ENCODE measurements at places on chromosomes 12 and 14.

DNA sequence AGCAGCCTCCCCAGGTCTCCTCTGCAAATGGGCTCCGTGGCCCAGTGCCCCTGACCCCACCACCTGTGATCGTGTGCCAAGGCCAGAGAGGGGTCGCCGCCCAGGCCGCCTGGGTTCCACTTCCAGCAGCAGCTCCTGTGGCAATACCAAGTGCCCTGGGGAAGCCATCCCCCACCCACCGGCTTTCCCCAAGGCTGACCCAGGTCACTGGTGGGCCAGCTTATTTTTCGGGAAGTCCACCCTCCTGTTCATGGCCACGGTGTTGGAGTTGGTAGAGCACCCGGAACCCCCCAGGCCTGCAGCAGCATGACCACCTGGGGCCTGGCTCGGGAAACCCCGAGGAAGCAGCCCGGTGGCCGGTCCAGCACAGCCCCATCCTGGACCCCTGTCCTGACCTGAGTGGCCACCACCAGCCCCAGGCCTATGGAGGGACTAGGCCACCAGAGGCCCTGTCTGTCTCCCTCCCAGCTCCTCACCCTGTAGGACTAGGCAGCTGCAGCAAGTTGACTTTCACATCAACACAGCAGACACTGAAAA, 40.8 kb upstream of the OASL start:
- no peak for DNase-seq

GRCh38 chr12:27213830-27214787, 30.0 kb upstream of the STK38L start:
- DNase-seq: no peak

DNA sequence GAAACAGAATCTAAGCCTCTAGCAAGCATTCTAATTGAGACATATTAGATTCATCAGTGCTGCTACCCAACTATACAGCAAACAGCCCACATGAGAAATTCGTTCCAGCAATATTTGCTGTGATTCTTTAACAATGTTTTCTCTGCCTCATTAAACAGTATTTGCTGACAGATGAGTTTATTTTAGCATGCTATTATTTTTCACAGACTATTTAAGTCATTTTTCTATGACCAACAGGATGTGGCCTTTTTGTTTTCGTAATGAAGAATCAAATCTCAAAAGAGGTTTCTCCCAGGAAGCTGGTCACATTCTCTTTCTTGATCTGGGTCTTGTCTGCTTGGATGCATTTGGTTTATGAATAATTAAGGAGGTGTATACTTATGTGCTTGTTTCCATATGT, 23.2 kb upstream of the SERPINA12 start:
- DNase-seq: no peak

DNA sequence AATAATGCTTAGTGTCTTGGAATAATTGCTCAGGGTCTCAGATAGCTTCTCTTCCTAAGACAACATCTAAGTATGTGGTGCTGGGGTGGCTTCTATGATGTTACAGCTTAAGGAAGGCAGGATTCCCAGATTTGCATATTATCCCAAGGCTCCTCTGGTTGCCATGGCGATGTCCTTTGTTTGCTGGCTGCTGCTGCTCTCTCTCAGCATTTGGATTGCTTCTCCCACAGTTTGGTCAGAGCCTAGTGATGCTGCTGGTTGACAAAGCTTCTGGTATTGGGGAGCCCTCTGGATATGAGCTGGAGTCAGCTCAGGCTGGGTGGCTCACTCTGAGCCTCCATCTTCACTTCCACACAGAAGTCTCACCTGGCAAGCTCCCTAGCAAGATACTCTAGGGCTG, 56.4 kb upstream of the FBXO33 start:
- DNase-seq: no peak

DNA sequence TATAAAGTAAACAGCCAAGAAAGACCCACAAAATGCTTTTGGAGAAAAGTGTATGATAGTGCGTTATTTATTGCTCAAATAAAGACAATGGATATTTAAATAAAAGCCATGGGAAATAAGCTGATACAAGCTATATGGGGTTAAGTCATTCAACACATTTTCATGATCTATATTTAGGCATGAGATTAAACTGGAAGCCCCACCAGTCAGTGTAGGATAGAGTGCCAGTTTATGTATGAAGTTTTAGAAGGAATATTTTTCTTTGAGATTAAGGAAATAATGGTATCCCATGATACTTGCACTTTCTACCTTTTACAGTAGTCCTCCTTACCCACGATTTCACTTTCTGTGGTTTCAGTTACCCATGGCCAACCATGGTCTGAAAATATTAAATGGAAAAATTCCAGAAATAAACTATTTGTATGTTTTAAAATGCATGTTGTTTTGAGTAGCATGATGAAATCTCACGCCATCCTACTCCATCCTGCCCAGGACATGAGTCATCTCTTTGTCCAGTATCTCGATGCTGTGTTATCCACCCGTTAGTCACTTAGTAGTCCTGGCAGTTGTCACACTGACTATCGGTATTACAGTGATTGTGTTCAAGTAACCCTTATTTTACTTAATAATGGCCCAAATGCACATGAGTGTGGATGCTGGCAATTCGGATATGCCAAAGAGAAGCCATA, 22.3 kb downstream of the SYT1 start:
- DNase-seq: no peak

DNA sequence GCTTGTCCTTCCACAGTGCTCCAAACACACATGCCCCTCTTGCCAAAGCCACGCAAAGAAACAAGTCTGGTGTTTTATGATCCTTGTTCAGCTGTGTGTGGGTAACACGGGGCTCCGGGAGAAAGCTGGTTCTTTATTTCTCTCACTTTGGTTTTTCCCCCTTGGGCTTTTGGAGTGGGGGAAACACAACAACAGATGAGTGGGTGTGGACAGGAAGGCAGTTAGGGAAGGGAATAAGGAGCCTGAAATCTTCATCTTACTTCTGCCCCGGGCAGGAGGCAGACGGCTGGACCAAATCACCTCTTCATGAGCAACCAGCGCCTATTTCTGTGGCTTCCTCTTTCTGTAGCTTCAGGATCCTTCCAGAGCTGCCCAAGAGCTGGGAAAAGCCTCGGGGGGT, 218.5 kb downstream of the PHETA1 start:
- no peak for DNase-seq

GRCh38 chr12:67211494-67211893, 57.7 kb upstream of the CAND1 start:
- no peak for DNase-seq

- DNase-seq: no peak
Observed at GRCh38 chr14:61515436-61516117, 179.7 kb upstream of the HIF1A start.

DNA sequence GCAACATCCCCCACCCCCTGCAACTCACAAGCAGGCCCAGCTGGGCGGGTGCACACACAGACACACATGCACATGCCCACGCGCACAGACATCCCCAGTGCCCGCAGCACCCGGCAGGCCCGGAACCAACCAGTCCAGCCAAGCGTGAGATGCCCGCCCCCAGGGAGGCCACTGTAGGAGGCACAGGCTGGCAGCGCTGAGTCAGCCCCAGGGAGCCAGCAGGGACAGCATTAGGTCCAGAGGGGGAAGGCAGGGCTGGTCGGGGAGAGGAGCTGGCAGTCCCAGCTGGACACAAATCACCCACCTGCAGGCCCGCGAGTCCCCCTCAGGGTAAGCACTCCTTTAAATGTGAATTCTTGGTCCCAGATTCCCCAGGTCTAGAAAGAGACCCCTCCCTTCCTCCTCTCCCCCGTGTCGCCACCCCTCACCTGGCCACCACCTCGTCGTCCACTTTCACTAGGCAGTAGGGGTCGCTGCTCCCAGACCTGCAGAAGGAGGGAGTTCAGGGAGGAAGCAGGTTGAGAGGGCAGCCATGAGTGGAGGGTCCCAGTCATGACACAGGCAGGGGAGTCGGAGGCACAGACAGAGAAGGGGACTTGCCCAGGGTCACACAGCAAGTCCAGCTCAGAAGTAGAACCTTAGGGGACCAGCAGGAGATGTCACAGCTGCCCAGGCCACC, 5.0 kb downstream of the RASAL1 start:
- DNase-seq: no peak

GRCh38 chr12:122527478-122527944, 462 bp downstream of the KNTC1 start:
- no peak for DNase-seq

DNA sequence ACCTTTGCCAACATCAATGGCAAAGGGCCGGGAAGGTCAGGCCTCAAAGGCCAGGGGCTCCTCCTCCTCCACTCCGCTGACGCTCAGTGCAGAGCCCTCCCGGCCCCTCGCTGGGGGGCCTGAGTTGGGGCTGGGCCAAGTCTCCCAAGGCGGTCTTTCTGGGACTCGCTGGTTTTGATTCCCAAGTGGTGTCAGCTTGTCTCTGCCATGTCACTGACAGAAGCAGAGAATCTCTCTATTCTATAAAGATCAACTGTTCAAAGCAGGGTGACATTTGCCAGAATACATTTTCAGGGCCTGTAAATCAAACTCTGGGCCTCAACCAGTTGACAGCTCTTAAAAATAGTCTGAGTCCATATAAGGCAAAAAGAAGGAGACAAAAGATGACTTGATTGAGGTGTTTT, 75.9 kb downstream of the CCDC88C start:
- no peak for DNase-seq

DNA sequence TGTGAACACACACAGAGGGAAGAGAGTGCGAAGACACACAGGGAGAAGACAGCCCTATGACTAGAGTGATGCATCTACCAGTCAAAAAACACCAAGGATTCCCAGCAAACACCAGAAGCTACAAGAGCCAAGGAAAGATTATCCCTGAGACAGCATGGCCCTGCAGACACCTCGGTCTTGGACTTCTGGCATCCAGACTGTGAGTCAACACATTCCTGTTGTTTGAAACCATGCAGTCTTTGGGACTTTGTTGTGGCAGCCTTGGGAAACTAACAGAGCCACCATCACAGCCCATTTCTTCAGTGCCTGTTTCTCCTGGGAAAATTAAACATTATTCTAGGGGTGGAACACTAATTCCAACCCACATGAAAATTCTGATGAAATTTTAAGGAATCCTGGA, 220.6 kb downstream of the GXYLT1 start:
- DNase-seq: no peak

- no peak for DNase-seq
Observed at GRCh38 chr12:18375131-18375530, 113.8 kb downstream of the PIK3C2G start.

DNA sequence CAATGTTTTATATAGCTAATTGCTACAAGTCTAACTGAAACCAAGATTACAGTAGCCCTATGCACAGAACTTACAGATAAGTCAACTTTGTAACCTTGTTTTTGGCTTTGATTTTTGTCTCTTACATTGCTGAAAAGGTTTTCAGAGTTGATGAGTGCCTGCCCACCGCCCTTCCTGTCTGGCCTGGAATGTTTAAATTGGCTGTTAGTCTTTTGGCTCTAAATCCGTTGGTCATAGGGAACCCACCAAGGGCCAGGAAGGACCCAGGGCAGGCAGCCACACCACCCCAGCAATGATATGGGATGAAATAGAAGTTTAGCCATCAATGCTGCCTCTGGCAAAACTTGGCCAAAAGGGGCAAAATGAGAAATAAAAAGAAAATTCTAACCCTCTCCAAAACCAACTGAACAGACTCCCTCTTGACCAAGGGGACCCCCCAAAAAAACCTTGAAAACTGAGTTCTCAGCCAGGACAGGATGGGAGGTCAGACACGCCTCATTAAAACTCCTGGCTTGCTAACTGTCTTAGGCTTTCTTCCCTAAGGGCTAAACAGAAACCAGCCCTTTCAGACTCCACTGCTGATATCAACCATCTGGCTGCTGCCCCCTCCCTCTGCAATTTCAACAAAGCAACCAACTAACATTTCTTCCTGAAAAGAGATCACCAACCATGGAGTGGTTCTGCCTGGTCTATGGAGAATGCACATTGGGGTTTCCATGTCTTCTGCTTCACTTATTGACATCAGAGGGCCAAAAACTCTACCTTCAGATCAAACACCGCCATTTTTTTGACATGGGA, 242.1 kb upstream of the NOS1 start:
- no peak for DNase-seq

GRCh38 chr12:11228296-11228879, 41.1 kb downstream of the PRB3 start:
- DNase-seq: peak; percentile 11

GRCh38 chr12:45093051-45093450, 42.2 kb upstream of the DBX2 start:
- DNase-seq: no peak

DNA sequence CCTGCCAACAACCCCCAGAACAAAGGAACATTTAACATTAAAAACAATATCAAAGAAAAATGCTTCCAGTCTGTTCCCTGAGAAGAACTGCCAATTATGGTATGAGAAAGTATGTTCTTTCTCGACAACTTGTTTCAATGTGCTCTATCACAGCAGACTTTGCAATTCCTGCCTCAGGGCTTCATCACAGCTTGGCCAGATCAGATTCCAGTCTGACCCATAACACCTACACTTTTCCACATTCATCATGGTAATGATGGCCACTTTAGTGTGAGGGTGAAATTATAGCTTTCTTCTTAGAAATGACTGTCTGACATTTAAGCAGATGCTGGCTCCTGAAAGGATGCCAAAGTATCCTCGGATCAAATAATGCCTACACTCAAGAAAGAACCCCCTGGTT, 17.0 kb downstream of the NEK9 start:
- DNase-seq: no peak

DNA sequence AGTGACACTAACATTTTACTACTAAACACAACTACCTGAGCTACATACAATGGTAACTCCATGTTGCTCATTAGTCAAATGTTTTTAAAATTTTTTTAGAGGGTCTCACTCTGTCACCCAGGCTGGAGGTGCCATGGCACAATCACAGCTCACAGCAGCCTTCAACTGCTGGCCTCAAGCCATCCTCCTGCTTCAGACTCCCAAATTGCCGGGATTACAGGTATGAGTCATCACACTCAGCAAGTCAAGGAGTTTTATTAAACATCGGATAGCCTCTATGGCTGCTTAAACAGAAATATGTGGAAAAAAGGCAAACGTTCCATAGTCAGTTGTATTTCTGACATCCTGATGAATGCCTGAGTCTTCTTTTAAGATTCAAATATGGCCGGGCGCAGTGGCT, 11.1 kb upstream of the NPFF start:
- no peak for DNase-seq

DNA sequence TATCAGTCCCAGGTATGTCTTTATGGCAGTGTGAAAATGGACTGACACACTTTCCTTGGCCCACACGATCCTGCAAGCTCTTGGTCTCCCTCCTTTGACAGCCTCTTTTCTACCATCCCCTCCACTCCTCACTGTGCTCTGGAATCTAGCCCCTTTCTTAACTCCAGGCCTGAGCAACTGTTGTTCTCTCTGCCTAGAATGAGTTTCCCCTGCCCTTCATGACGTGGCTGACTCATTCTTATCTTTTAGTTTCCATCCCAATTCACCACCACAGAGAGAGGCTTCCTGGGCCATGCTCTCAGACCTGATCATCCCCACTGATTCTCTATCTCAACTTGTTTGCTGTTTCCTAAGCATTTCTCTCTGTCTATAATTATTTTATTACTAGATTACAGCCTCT, 157.4 kb upstream of the HMGA2 start:
- DNase-seq: no peak

DNA sequence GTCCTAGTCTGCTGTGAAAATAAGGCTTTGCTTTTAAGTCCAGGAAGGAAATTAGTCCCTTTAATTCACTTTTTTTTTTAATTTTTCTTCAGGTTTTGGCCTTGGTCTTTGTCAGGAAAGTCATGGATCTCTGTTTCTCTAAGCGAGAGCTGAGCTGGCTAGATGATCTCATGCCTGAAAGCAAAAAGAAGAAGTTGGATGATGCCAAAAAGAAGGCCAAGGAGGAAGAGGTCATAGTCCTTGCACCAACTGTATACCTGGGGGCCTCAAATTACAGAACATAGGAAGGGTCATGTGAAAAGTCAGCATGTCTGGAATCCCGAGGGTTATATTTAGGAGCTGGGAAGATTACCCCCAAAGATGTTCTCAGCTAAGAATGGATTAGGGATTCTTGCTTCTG, 72.3 kb downstream of the SLC4A8 start:
- no peak for DNase-seq

- DNase-seq: no peak
Observed at GRCh38 chr12:93419388-93420034, 22.2 kb downstream of the UBE2N start.
